NCI-H1930 (cell line): ENCODE measurements at places on chromosomes 4 and X.
A peak's percentile ranks its signal among the peaks of the same experiment; 100 is the strongest.

- DNase-seq = no peak
These were observed 574.3 kb upstream of the DIPK2B start for GRCh38 chrX:45774961-45775360.

- DNase-seq = peak; percentile 47
These were observed at the start of gene GLRB for GRCh38 chr4:157075811-157076577. Gene GLRB, plus strand, starts transcription at chr4:157076150. Its CDS starts 1,875 bp downstream, at chr4:157078025.

DNA sequence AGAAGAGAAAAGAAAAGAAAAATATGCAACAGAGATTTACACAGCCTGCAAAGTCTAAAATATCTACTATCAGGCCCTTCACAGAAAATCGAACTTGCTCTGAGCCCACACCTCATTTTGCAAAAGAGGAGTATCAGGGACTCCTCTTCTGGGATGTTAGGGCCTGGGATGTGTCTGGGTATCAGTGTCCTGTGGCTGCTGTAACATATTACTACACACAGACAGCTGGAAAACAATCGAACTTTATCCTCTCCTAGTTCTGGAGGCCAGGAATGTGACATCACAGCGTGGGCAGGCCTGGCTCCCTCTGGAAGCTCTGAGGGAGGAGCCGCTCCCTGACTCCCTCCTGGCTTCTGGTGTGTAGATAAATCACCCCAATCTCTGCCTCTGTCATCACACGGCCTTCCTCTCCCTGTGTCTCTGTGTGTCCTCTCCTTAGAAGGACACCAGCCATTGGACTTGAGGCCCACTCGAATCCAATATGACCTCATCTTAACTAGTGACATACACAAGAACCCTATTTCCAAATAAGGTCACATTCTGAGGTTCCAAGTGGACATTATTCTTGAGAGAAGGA lies 52.9 kb downstream of the PPP2R2C start:
- DNase-seq = no peak

DNA sequence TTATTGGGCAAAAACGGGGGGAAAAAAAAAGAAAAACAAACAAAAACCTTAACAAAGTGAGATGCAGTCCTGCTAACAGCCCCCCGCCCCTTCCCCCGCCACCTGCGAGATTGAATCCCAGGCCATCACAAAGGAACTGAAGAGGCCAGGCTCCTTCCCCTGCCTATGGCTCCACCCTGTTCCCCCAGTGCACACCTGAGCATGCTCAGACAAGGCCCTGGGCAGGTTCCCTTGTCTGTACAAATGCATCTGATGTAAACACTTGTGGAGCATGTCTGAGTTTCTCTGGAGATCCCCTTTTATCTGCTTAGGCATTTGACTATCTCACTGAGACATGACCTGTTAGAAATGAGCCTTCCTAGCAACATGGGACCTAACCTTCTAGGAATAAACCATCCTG lies 983.7 kb upstream of the PABPC4L start:
- no peak for DNase-seq

GRCh38 chrX:150211988-150212387 lies 151.1 kb upstream of the MAMLD1 start:
- DNase-seq = no peak

DNA sequence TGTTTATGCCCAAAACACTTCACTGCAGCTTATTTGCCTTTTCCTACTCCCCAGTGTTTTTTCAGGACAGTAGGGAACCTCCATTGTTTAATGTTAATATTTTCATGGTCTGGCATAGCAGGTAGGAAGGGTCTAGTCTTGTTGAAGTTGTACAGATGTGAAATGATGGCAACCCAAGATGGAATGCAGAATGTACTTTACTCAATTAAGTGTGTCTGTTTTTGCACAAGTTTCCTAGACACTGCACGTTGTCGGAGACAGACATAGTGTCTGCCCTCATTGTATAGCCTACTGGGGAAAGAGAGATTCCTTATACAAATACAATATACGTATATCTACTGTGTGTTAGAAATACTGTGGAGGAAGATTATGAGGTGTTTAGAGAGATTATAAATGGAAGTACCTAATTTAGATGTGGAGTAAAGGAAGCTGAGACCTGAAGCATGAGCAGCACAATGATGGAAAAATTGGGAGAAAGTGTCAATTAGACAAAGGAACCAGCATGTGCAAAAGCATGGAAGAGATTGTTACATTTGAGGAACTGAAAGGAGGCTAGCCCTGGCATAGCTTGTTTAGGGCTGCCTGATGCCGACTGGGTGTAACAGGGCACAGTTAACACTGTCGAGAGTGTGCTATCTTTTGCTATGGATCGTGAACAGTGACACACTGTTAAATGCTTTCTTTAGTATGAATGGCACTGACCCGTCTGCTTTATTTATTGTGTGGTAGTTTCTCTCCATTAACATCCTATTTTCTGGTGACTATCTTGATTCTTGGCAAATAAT lies 18.4 kb downstream of the CPEB2 start:
- no peak for DNase-seq

GRCh38 chr4:141658309-141658708 lies 21.9 kb downstream of the IL15 start:
- DNase-seq = no peak

DNA sequence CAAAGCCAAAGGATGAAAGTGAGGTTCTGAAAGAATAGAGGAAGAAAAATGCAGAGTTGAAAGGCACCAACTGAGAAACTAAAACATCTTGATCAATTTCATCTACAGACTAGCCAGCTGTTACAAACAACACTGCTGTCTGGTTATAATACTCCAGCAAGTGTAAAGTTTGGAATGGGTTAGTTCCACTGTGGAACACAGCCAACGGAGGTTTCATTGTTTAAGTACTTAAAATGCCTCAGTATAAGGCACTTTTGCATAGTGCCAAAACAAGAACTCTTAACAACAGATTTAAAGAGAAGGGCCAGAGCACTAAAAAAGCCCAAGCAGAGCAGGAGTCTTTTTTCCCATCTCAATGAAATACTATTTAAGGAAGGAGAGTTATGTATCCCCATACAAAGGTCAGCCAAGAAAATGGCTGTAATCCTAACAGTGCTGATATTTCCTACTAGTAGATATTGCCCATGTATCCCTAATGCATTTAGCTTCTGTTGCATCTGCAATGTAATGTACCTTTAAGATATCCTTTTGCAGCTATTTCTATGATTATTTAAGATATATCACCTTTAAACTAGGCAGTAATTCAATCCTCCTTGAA lies 16.5 kb downstream of the ACSL4 start:
- DNase-seq = no peak

DNA sequence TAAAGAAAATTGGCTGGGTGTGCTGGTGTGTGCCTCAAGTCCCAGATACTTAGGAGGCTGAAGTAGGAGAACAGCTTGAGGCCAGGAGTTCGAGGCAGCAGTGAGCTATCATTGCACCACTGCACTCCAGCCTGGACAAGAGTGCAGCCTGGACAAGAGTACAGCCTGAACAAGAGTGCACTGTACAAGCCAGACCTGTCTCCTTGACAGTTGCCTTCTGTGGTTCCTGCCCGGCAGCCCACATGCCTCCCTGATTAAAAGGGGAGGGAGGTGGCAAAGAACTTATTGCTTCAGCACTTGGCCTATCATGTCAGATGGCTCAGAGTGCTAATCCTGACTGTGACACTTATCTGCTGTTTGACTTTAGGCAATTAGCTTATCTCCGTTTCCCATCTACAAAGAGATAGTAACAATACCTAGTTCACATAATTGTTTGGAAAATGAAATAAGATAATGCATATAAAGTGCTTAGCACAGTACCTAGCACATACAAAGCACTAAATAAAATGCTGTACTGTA lies 249.1 kb downstream of the DCLK2 start:
- no peak for DNase-seq

DNA sequence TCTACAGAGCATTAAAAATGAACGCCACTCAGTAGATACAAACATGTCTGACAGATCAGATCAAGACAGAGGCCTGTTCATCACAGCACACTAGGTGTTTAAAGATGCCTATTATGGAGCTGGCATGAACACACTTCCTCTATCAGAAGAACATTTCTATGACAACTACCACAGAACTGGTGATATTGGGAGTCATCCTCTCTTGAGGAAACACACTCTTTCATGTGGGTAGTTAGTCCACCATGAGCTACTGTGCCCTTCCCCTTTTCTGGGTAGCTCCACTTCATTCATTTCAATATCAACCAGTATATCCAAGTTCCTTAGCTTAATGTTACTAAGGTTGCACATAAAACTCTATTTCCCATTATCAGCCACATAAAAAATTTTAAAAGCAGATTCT lies 46.7 kb downstream of the MAOB start:
- DNase-seq = no peak

DNA sequence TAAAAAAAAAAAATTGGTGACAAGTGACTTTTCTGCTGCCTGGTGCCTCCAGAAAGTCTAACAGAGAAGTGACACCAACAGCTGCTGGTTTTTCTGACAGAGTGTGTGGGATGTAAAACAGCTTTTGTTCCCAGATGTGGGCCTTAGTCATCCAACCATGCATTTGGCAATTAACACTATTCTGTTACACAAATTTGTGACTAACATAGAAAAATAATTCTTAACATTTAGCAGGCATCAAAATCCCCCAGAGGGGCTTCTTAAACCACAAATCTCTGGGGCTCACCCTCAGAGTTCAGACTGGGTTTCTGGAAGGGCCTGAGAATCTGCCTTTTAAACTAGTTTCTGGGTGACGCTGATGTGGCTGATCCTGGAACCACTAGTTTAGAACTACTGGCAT lies 100.5 kb upstream of the PCDH7 start:
- no peak for DNase-seq

DNA sequence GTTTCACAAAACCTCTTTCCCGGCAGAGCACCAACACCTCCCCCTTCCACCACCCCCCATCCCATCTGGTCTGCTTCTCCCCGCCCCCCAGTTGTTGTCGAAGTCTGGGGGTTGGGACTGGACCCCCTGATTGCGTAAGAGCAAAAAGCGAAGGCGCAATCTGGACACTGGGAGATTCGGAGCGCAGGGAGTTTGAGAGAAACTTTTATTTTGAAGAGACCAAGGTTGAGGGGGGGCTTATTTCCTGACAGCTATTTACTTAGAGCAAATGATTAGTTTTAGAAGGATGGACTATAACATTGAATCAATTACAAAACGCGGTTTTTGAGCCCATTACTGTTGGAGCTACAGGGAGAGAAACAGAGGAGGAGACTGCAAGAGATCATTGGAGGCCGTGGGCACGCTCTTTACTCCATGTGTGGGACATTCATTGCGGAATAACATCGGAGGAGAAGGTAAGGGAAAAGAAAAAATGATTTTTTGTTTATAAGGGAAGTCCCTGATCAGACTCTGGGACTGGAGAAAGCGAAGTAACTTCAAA lies at the start of gene PDGFRA:
PDGFRA (plus strand) TSS at position 333 of the 541 bp plus-strand sequence. CDS start 29,476 bp downstream, outside the sequence.
- no peak for DNase-seq

DNA sequence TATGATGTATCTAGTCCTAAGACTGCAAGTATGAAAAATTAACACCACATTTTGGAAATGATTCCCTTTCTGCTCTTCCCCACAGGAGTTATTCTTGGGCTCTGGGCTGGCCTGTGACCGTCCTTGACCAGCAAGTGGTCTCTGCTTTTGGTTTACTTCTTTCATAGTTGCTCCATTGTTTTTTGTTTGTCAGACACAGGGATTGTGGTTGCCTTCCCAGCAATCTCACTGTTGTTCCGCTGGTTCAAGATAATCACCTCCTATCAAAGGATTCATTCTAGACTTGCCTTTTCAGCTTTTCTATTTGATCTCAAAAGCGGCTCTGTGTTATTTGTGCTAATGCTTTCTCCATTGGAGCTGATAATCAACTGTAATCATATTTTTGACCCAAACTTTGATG lies 218.8 kb downstream of the MGST2 start:
- DNase-seq = no peak

GRCh38 chr4:70925418-70925817 lies 23.2 kb downstream of the MOB1B start:
- no peak for DNase-seq
